CD4-positive, alpha-beta T cell treated with Interleukin-10 for 1 hour (primary cell): ENCODE measurements at places on chromosomes 5 and 9.

- DNase-seq, result no peak
Observed at GRCh38 chr5:168327994-168328393, 36.5 kb downstream of the WWC1 start.

- no peak for DNase-seq
Observed at GRCh38 chr5:133487093-133487492, 125.2 kb downstream of the FSTL4 start.

DNA sequence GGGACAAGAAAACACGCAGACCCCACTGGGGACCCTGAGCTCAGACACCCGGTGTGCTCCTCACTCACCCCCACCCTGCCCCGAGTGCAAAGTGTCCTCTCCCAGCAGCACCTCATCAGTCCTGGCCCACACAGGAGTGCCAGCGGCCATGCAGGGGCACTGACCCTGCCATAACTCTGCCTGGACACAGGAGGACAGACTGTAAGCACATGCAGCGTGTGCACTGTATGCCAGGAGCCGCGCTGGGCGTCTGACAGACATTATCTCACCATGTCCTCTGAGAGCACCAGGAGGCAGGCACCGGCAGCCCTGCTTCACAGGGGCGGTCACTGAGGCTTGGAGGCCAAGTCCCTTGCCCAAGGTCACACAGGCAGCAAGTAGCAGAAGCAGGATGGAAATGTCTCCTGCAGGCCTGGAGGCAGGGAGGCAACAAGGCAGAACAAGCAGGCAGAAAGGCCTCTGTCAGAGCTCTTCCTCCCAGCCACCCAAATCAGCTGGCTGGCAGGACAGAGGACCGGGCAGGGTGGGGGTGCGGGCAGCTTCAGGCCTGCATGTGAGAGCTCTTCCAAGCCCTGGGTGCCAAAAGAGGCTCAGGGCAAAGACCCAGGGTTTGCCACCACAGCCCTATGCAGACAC lies 8.4 kb downstream of the EEIG1 start:
- DNase-seq, result no peak

GRCh38 chr9:121292801-121293241 lies 24.9 kb downstream of the GSN start:
- no peak for DNase-seq

GRCh38 chr9:37812773-37813379 lies 12.3 kb downstream of the DCAF10 start:
- no peak for DNase-seq

GRCh38 chr5:134851307-134851923 lies 5.6 kb downstream of the C5orf24 start:
- DNase-seq, result peak; percentile 15

DNA sequence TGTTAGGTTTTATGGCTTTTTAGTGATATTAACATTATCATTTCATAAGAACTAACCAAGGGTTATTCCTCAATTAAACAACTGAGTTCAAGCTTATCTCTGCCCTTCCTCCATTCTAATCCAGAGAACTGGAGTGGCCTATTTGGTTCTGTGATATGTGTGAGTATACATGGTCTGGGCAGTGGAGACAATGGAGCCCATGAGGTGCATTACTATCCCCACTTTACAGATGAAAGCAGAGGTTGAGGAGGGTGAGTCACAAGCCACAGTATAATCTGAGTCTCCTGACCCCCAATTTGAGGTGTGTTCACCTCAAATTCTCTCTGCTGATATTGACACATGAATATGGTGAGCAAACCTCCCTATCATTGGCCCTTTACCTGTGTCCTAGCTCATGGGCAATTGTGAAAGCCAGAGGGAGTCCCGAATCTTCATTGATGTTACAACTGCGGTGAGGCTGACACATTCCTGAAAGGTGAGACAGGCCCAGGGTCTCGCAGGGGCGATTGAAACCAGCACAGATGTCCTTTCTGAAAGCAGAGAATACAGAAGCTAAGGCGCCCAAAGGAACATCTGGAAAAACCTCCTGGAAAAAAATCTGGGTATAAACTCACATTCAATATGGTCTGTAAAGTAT lies 217.2 kb downstream of the TARS1 start:
- DNase-seq, result no peak

DNA sequence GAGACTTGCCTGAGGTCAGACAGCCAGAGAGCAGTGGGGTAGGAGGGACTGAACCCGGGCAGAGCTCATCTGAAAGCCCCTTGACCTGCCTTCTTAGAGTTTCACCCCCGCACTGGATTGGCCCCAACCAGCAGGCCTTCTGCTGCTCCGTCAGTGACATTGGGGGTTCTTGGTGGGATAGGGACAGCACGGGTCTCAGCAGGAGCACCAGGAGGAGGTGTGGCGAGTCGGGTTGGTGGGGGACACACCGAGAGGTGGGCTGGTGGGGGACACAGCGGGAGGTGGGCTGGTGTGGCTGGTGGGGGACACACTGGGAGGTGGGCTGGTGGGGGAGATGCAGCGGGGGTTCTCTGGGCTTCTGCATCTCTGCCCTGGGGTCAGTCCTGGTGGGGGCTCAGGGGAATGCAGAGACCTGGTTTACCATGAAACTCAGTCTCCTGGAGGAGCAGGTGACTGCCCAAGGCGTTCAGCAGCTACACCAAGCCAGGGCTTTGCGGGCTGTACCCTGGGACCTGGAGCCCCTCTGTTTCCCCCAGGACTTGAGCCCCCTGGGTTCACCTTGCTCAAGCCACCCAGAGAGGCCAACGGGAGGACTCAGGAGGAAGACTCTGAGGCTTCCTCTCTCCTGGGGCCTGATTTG lies 28.1 kb upstream of the RNU6ATAC start:
- DNase-seq, result no peak

DNA sequence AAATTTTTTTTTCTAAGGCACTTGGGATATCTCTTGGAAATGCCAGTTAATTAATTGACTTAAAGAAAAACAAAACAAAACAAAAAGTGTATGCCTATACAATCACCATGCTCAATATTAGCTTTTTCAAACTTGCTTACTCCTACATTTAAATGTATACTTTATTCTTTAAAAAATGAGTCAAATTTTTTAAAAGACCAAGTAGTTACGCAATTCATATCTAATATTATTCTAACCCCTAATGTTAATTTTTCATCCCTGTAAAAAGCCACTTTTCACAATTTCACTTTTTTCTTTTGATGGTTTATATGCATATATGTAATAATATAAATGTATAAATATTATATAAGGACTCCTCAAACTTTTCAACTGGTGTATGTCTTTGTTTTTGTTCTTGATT lies 211.2 kb downstream of the PRDM9 start:
- DNase-seq, result no peak

DNA sequence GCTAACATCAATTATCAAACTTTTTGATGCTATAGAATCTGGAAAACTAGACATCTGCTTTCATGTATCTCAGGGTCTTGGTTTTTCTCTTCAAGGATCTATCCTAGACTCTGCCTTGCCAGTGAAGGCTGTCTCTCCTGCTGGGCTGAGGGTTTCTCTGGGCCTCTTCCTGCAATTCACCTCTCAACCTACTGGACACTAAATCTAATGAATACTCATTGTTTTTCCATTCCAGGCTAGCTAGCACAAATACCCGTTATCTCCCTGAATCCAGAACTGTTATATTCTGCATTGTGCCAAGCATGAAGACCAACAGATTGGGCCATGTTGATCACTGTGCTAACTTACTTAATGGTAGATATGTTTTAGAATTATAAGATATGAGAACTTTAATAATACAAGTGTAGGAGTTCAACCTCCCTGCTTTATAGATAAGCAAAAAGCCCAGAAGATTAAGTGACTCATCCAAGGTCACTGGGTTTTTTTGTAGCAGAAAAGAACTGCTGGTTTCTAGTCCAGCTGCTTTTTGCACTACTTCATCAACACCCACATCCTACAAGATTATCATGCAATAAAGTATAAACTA lies 56.5 kb upstream of the RNF38 start:
- no peak for DNase-seq

DNA sequence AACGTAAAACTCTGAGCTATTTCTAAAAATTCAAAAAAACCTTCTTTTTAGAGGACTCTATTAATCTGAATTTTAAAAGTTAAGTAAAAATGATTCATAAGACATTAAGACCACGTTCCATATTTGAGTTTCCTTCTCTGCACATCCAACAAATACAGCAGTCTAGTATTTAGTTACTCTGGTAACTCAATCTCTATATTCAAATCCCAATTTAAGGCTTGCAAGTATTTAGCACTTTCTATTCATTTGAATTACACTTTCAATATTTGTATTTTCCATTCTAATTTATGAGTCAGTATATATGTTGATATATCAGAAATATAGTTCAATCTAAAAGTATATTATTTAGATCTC lies 17.7 kb downstream of the RFX3 start:
- DNase-seq, result no peak

GRCh38 chr5:168125445-168126199 lies 165.8 kb upstream of the WWC1 start:
- no peak for DNase-seq

DNA sequence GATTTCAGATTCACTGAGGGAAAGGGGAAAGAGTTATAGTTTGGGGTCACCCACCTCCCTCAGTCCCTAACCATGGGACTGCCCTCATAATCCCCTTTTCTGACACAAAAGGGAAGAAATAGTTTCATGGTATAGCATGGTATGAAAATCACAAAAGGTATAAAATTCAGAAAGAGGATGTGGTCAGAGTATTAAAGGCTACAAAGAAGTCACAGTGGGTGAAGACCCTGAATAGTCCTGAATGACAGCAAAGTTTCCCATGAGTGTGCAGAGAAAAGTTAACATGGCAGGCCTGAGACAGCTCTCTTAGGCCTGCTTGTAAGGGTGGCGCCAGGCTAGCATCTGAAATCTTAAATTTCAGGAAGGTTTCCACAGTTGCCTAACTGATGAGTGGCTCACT lies 290.6 kb upstream of the ZNF608 start:
- no peak for DNase-seq

GRCh38 chr5:34663771-34664496 lies 7.8 kb downstream of the RAI14 start:
- DNase-seq, result no peak

DNA sequence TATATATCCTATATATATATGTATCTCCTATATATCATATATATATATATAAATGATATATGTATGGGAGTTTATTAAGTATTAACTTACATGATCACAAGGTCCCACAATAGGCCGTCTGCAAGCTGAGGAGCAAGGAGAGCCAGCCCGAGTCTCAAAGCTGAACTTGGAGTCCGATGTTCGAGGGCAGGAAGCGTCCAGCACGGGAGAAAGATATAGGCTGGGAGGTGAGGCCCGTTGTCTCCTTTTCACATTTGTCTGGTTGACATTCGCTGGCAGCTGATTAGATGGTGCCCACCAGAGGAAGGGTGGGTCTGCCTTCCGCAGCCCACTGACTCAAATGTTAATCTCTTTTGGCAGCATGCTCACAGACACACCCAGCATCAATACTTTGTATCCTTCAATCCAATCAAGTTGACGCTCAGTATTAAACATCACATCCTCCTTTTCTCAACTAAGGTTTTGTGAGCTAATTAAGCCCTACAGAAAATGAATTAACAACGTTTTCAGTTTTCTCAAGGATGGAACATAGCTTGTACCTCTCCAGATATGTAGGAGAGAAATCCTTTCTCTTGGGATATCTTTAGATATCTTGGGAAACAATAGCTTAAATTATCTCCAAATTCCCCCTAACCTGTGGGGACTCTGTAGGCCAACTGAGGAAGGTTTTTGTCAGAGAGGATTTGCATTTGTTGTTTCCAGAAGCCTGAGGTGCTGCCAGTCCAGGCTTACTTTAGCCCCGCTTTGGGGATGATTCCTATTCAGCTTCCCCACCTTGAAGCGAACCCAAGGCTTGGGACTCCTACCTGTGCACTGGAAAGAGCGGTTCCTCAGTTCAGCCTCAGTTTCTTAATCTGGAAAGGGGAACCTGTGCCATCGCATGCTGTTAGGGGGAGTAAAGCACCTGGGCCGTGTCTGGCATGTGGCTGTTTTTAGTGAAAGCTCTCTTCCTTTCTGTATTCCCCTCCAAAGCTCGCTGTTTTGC lies 163.2 kb downstream of the CACNA1B start:
- DNase-seq, result no peak

- DNase-seq, result no peak
Observed at GRCh38 chr5:1051366-1051720, 42.7 kb downstream of the NKD2 start.

DNA sequence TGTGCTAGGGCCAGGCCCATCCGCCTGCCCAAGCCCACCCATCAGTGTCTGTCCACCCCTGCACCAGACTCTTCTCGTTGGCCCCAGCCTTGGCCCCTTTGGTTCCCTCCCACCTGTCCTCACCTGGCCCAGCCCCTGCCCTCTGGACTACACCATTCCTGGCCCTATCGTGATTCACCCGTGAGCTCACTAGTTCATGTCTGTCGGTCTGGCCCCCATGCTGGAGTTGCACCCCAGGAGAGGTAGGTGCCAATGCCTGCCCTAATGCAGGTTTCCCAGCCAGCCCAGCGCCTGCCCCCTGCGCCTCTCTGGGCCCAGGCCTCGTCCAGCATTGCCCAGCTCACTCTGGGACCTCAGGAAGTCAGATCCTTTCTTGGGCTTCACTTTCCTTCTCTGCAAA lies 115.4 kb upstream of the LMX1B start:
- DNase-seq, result no peak

DNA sequence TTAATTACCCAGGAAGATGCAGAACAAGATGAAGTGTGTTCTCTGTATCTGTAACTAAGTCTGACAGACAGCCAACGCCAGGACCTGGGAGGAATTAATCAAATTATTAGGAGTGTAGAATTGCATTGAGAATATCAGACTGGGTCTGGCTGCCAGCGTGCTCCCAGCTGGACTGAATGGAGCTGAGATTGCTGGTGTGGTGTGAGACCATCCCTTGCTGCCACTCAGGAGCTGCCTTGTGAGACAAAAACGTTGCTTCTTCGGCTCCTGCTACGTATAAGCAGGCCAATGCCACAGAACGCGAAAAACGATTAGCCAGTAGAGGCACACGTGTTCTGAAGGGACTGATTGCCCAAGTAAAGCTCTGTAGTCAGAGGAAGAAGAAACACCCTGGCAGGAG lies 66.8 kb downstream of the AMBP start:
- no peak for DNase-seq

- DNase-seq, result no peak
Observed at GRCh38 chr5:28234356-28234968, 1196.1 kb upstream of the CDH9 start.

DNA sequence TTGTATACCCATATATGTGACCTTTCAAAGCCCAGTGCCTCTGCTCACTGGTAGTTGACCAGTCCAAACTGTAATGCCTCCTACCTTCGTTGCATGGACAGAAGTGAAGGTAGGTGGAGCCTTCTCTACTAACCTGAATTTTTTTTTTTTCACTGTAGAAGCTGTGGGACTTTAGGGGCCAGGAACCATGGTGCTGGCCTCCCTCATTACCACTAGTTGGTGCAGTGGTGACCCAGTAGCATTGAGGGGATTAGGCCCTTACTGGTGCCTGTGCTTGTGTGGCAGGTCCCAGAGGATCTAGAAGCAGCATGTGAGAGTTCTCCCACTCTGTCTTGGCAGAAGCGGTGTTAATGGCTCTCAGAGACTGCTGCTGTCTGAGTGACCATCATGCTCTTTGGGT lies 2.3 kb downstream of the RALGPS1 start:
- no peak for DNase-seq
